Fibroblast of skin of left biceps (primary cell): ENCODE measurements at places on chromosomes 1 and 21.

- DNase-seq: no peak
These were observed 49.5 kb downstream of the OLFML2B start for GRCh38 chr1:161973924-161974845.

DNA sequence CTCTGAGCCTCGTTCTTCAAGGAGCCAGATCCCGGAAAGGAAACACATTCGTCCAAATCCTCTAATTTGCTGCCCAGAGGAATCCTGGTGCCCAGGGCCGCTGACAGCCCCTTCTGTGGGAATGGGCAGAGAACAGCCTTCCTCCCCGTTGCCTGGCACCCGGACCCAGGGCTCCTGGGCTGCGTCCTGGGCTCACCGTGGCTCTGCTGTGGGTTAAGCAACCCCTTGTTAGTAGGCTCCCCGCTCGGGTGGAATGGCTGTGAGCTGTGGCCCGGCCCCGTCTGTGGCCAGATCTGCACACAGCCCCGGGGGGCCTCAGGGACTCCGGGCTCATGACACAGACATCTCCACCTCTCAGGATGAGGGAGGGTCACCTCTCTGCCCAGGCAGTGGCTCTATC is 122.9 kb upstream of the ARHGEF16 start:
- no peak for DNase-seq

- DNase-seq: no peak
These were observed 14.0 kb downstream of the OR2G6 start for GRCh38 chr1:248521856-248522255.

- DNase-seq: no peak
These were observed 52.0 kb downstream of the CD2 start for GRCh38 chr1:116806245-116806644.

DNA sequence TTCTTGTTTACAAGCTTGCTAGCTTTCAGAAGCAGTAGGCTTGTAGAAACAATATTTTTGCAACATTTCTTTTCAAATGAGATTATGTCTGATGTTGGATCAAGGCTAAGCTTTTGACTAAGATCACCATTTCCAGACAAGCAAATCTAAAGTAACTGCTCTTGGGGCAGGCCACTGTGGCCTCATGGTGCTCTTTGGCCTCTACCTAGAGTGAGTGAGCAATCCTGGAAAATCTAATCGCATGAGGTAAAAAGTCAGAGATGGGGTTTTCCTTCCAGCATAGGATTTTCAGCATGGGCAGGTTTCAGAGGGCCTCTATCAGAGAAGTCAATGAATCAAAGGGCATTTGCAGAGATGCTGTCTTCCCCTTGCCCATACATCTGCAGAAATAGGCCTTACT is 331.9 kb downstream of the OMA1 start:
- no peak for DNase-seq

DNA sequence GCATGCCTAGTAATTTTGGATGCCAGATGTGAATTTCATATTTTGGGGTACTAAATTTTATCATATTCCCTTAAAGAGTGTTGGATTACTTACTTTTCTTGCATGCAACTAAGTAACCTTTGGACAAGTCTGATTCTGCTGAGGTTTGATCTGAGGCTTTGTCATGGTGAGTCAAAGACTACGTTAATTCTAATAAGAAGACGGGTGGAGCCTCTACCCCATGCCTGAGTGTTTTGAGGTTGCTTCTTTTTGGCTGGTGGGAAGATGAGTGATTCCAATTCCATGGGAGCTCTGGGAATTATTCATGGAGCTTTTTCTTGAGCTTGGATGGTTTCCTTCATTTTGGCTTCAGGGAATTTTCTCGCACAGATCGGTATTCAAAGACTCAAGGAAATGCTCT is 11.6 kb upstream of the PCP4 start:
- no peak for DNase-seq

- no peak for DNase-seq
These were observed 32.0 kb downstream of the S100B start for GRCh38 chr21:46572850-46573249.

GRCh38 chr21:34262469-34262845 is 101.3 kb upstream of the KCNE2 start:
- no peak for DNase-seq

GRCh38 chr1:110384581-110385321 is 6.1 kb downstream of the SLC16A4 start:
- no peak for DNase-seq

- DNase-seq: no peak
These were observed 1181.9 kb upstream of the PRMT6 start for GRCh38 chr1:105874621-105875020.

DNA sequence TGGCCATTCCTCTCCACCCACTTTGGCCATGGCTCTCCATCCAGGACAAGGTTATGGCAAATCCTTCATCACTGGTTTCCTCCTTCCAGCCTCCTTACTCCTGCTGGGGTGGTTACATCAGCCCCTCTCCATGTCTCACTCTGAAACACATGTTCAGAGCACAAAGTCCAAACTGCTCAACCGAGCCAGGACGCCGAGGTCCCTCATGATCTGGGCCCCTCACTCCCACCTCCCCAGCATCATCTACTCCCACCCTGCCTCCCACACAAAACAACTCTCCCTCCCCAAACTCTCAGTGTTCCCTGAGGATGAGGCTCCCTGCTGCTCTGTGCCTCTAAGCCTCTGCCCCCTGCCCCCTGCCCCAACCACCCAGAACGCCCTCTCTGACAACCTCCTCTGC is 33.3 kb upstream of the ZBTB40 start:
- DNase-seq: no peak

DNA sequence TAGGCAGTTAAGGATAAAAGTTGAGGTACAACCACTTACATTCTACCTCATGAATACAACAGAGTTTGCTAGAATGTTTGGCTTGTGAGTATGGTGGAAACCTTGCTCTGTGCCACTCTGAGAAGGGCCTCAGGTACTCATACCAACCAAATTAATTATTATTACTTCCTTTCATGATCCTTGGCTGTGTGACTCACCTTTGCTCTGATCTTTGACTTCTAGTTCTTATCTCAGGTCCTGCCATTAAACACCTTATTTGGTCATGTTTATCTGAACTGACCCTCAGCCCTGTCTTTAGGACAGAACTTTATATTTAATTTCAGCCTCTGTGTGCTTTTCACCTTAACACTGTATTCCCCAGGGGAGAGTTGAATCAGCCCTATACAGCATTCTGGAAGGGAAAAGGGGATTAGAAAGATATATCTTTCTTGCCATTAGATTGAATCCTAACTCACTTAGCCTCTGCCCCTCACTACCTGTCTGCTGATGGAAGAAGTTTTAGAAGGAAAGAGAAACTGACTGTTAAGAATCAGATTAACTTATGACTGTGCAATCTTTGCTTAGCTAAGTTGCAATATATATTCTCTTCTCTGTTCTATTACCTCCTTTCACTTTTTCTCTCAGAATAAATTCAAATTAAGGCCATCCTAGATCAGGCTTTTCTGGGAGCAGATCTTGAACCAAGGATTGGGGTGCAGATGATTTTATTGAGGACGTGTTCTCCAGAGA is 260.4 kb upstream of the DPYD start:
- no peak for DNase-seq

DNA sequence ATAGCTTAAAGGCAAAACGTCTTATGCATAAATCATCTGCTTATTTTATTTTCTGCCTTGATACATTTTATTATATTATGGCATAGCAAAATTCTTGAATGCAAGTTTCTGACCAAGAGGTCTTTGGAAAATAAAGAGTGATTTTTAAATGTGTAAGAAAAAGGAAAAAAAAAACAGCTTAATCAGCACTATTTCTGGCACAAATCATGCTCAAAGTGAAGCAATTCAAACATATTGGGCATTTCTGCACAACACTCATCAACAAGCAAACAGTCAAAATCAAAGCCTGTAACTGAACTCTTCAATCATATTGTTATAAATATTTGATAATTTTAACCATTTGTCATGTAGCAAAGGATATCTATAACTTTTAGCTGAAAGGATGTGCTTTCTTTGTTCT is 250.9 kb downstream of the PTPRC start:
- no peak for DNase-seq

DNA sequence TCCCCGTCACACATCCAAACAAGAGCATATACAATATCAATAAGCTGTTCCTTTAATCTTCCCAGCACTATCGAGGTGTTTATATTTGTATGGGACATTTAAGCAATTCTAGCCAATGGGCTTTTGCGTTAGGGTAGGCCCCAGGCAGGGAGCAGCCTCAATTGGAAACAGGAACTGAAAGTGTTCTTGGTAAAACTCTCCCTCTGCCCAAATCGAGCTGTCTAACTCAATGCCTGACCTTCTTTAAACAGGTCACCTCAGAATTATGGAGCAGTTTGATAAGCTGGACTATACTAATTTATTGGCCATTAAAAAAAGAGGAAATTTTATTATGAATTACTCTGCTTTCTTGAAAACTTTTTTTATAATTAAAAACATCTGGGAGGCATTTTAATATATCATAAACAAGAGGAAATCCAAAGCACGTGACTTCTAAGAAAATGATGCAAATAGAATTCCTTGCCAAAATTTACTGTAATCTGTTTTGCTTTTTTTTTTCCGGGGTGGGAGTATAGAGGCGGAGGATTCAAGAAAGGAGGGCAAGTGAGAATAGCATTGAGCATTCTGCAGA is 498.1 kb downstream of the LMO4 start:
- peak; percentile 87 for DNase-seq

GRCh38 chr1:37596182-37596667 is 488 bp upstream of the GNL2 start:
- no peak for DNase-seq

GRCh38 chr1:184813528-184814089 is 59.0 kb upstream of the EDEM3 start:
- DNase-seq: no peak

DNA sequence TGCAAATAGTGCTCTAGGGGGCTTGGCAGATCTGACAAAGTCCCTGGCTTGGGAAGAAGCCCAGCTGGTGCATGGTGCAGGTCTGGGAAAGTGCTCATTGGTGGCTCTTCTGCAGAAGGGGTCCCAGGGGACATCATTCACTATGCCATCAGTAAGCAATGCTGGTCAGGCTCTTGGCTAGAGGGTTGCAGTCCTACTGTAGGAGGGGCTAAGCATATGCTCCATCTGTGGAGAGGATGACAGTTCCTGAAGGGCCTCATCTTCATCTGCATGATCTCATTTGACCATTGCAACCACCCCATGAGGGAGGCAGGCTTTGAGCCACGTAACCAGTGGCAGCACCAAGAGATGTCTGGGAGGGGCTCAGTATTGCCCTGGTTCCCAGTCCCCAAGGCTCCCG is 31.5 kb upstream of the VASH2 start:
- DNase-seq: no peak

DNA sequence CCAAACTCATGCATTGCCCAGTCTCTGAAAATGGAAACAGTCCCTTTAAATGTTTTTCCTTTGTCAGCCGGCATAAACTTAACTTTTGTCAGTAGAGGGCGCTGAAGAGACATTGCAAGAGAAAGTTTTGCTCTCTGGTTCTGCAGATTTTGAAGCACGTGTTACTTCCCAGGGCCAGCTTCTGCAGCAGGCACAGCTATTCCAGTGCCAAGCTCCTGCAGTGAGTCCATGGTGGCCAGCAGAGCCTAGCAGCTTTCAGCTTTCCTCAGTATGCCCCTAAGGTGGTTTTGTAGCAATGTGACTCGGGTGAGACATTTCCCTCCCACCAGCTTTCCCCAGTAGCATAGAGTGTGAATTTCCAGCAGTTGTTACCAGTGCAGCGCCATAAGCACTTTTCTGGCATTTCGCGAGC is 2.6 kb upstream of the IFI44L start:
- DNase-seq: peak; percentile 69

DNA sequence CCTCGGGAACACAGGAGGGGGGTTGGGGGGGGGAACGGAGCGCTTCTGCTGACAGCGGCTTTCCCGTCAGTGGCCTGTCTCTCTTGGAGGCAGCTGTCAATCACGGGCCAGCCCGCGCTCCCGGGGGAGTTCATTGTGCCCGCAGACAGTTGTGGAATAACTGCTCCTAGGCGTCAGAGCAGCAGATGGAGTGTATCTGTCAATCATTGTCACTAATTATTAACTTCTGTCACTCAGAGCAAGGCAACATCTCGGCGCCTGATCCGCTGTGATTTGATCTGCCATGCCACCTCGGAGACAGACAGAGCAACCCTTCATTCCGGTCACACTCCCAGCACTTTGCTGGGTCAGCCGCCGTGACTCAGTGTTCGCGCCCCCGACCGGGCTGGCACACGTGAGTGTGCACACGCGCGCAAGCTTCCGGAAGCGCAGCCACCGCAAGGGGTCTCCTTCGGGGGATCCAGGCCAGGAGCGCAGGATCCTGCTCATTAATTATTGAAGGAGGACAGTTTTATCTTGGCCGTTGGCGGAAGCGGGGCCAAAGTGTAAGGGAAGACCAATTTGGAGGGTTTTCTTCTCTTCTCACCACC is 75.8 kb downstream of the RRAGC start:
- no peak for DNase-seq

GRCh38 chr1:20343149-20343937 is 52.7 kb downstream of the VWA5B1 start:
- DNase-seq: no peak

DNA sequence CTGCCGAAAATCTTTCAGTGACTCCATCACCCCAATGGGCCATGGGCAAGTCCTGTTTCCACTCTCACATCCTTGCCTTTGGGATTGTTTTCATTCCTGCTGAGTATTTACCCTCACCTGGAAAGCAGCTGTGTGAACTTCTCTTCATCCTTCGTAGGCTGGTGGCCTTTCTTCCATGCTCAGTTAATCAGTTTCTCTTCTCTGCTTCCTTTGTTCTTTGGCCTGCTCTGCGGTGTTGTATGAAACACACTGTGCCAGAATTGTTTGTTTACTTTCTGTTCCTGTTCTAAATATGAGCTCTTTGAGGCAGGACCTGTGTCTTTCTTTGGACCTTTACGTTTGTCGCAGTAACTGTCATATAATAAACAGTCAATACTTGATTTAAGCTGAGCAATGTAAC is 48.6 kb downstream of the ITSN1 start:
- DNase-seq: no peak

DNA sequence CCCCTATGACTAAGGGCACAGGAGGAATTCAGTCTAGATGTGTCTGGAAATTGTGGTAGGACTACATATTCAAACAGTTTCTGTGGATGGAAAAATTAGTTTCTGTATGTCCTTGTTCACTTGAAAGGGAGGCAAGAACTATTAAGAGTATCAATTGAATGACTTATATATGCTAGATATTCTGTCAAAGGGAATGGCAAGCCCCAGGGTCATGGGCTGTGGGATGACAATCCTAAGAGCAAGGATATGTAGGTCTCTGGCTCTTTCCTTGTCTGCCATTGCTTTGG is 383.5 kb upstream of the B3GALT2 start:
- no peak for DNase-seq

DNA sequence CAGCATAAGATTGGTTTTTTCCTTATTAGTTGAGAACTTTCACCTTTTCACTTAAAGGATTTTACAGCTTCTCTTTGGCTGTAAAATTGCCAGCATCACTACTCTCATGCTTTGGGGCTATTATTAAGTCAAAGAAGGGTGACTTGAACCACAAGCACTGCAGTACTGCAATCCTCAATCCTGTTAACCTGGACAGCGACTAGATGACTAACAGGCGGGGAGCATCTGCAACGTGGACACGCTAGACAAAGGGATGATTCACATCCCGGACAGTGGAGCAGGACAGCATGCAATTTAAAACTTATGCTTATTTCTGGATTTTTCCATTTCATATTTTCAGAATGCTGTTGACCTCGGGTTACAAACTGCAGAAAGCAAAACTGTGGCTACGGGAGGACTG is 8.1 kb downstream of the ARV1 start:
- DNase-seq: no peak

GRCh38 chr1:106049595-106049994 is 1006.9 kb upstream of the PRMT6 start:
- no peak for DNase-seq
